ENCODE measurements at places on chromosomes 11 and 22.

- DNase-seq: no peak
These were observed 49.0 kb upstream of the CSNK2A3 start for GRCh38 chr11:11401960-11402535.

DNA sequence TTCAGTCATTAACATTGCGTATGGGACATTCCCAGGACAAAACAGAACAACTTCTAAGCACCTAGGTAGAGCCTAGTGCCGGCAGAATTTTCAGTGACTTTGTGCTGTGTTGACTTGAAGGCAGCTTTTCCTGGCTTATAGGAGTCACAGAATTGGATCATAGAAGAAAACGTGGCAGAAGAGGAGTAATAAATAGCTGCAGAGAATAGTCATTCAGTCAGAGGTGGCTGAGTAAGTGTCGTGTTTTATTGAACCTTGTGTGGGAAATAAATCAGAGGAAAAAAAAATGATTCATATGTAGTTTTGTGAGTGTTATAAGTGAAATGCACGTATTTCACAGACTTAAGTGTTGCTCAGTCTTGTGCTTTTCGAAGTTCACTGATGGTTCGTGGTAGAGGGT lies 2.1 kb downstream of the BARX2 start:
- DNase-seq: no peak

DNA sequence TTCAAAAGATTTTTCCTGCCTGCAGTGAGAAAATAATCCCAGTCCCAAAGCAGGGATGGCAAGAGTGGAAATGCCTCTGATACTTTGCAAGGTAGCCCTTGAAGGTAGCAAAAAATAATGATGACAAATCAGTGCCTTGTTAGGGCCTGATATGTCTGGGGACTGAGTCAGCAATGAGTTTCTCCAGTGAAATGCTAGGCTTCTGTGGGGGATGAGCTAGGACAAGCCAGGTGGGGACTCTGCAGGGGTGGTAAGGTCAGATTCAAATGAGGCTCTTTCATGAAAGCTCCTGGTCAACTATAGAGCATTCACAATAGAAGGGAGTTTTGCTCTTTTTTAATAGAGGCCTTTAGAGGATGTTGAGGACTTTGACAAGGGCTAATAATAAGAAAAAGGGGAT lies 77.7 kb downstream of the ME3 start:
- DNase-seq: no peak

- DNase-seq: no peak
These were observed 858.8 kb downstream of the TBC1D22A start for GRCh38 chr22:47621253-47621652.

DNA sequence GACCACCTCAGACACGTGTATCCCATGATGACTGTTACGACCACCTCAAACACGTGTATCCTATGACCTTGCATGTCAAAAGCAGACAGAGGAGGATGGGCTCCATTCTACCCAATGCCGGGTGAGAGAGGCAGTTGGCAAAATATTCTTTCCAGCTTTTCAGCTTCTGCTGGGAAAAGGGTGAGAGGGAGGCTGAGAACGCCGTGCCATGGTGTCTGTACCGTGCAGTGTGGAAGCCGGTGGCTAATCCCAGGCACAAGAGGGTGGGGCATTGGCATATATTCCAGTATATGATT lies 1478.4 kb downstream of the TBC1D22A start:
- no peak for DNase-seq

DNA sequence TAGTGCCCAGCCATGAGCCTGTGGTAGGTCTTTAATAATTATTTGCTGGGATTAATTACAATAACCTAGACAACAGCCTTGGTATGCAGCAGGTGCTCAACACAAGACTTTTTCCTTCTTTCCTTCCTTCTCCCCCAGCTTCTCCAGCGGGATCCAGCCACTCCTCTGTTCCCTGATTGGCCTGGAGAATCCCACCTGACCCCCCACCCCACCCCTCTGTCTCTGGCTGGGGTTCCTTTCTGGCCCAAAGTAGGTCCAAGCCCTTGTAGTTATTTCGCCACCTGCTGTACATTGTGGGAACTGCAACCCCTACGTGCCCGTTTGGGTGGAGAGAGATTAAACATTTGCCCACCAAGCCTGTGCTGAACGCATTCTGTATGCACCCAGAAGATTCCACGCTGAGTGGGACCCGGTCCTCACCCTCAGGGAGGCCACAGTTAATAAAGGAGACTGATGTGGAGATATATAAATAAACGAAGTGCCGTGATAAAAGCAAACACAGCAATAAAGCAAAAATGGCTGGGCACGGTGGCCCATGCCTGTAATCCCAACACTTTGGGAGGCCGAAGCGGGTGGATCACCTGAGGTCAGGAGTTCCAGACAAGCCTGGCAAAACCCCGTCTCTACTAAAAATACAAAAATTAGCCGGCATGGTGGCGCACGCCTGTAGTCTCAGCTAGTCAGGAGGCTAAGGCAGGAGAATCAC lies 32.1 kb upstream of the DGKZ start:
- DNase-seq: peak; percentile 70

GRCh38 chr11:13338019-13338426 lies 60.4 kb downstream of the BMAL1 start:
- DNase-seq: no peak

- DNase-seq: peak; percentile 7
These were observed 14.1 kb upstream of the KIAA0930 start for GRCh38 chr22:45254789-45255278.

- no peak for DNase-seq
These were observed 6.1 kb downstream of the CXCR5 start for GRCh38 chr11:118889797-118890196.

- no peak for DNase-seq
These were observed 32.7 kb downstream of the FAM83F start for GRCh38 chr22:40027191-40028097.

DNA sequence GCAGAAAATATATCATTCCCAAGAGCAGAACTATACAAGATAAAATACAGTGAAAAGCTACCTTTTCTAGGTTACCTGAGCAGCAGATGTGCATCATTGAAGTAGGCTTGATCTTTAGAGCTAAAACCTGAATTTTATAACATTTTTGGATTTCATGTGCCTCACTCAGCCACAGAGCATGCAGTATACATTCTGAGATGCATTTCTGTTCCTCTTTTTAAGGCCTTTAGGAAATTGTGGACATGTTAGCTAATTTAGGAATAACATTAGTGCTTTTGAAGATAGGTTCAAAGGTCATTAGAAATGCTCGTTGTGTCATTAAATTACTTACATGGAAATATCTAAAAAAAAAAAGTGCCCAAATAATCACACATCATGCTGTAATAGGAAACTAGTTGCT lies 230.6 kb upstream of the PDGFD start:
- DNase-seq: no peak

- no peak for DNase-seq
These were observed 10.1 kb downstream of the RAC2 start for GRCh38 chr22:37233751-37234631.

- peak; percentile 25 for DNase-seq
These were observed 201.2 kb upstream of the E2F8 start for GRCh38 chr11:19441752-19442553.

GRCh38 chr11:47051217-47051616 lies 114.7 kb downstream of the CSTPP1 start:
- no peak for DNase-seq

- no peak for DNase-seq
These were observed 4.0 kb downstream of the STIM1 start for GRCh38 chr11:3859373-3859881.

- DNase-seq: no peak
These were observed 3.7 kb upstream of the RANGAP1 start for GRCh38 chr22:41289671-41290070.

- DNase-seq: no peak
These were observed 14.5 kb upstream of the POGLUT3 start for GRCh38 chr11:108512708-108513107.

GRCh38 chr22:36931446-36931845 lies 18.0 kb downstream of the CSF2RB start:
- DNase-seq: no peak

DNA sequence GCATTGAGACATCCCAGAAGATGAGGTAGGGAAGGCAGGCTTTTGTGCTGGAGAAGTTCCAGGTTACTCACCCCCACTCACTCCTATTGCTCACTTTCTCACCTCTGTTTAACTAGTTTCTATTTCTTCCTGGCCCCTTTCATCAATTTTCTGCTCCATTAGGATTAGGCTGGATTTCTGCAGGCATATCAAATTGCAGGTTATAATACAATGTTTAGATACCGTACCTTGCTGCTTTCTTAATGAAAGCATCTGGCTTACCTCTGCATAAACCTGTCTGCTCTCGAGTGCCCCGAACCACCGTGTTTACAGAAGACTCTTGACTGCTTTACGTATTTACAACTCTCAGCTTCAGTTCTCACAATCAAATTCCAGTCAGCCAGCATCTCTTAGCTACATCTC lies 173.7 kb downstream of the ADAMTS15 start:
- DNase-seq: no peak

DNA sequence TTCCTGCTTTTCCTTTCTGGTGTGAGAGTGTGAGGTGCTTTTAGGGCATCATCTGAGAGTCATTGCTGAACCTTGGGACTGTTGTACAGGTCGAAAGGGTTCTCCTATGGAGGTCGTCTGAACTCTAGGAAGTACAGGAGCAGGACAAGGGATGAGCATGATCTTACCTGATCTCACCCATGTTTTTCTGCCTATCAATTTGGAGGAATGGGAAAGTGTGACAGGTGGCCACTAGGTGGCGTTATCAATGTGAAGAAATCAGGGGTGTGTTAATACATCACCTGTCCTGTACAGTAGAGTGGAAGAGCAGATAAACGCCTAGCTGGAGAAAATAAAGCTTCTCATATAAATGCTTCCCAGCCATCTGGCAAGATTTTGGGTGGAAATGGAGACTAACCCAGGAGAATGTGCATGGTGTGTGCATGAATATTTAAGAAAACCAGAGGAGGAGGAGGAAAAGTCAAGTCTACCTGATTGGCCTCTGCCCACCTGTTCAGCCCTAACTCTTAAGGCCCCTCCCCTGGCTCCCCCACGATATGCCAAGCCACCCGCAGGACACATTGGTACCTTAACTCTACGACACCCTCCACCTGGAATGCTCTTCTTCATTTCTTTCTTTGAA lies 72.0 kb upstream of the NARS2 start:
- peak; percentile 21 for DNase-seq

DNA sequence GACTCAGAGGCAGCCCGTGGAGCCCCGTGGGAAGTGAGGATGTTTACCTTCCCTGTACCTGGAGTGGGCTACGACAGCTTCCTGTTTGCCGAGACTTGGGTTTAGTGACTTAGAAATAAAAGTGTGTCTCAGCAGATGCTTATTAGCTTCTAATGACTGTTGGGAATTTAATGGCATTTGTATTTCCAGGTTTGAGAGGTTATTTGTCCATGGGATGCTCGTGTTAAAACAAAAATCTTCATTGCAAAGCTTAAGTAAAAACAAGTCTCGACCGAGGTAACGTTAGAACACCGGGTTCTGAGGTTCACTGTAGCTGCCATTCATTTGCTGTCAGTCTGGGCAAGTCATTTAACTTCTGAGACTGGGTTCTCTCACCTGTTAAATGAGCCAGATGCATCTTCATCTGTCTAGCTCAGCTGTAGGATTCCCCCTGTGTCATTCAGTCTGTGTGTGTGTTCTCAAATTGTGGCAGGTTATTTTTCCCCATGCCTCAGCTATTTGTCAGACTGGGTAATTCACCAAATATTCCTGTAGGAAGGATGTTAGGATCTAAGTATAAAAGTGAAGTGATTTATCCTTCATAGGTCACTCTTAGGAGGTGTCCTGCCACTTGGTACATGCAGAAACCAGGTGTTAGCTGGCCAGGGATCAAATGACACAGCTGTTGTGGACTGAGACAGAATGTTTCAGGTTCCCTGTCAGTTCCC lies 791 bp downstream of the EI24 start:
- no peak for DNase-seq

DNA sequence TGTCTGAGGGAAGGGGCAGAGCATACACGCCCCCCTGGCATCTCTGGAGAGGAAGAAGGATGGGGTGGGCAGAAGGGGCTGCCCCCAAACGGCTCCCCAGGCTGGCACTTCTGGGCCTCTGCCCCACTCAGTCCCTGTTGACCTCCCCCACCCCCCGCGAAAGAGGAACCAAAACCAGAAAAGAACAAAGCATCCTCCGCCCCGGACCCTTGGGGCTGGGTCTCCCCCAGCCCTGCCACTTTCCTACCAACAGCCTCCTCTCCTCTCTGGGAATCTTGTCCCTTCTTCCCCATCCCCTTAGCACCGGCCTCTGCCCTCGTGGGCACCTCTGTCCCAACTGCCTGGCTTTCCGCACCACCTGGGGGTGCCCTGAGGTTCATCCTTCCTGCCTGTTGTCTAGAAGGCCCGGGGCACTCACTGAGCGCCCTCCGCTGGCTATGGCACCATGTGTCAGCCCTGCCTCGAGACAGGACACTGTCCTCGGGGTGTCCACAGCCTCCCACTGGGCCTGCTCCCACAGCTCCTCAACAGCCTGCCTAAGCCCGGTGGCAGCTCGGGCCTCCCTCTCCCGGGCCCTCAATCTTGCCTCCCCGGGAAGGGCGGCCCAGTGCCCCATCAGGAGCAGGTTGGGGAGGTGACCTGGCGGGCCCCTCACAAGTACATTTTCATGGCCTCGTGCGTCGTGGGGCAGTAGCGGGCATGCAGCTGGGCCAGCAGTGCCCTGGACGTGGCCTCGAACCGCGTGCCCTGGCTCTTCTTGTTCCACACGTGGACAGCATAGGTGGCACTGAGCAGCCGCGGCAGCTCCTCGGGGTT lies 28.2 kb downstream of the A4GALT start:
- DNase-seq: no peak

DNA sequence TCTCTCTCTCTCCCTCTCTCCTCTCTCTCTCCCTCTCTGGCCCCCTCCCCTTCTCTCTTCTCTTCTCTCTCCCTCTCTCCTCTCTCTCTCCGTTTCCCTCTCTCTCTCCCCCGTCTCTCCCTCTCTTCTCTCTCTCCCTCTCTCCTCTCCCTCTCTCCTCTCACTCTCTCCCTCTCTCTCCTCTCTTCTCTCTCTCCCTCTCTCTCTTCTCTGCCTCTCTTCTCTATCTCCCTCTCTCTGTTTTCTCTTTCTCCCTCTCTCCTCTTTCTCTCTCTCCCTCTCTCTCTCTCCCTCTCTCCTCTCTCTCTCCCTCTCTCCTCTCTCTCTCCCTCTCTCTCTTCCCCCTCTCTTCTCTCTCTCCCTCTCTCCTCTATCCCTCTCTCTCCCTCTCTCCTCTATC lies 98.3 kb upstream of the FGF3 start:
- no peak for DNase-seq

DNA sequence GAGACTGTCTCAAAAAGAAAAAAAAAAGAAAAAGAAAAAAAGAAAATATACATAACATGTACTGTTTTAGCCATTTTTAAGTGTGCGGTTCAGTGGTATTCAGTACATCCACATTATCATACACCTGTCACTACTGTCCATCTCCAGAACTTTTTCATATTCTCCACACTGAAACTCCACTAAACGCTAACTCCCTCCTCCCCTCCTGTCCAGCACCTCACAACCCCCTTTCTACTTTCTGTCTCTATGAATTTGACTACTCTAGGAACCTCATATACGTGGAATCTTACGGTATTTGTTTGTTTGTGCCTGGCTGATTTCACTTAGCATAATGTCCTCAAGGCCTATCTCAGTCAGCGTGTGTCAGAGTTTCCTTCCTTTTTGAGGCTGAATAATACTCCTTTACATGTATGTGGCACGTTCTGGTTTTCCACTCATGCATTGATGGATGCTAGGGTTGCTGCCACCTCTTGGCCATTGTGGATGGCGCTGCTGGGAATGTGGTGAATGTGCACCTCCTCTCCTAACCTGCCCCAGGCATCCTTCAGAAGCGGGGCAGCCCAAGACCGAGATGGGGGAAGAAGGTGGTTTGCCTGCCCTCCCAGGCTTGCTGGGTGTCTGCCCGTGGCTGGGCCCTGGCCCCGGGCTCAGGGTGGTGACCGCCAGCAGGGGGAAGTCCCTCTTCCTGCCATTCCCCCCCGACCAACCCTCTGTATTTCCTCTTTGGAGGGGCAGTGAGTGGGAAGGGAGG lies 60.5 kb downstream of the BCR start:
- DNase-seq: peak; percentile 36

- no peak for DNase-seq
These were observed 35.3 kb downstream of the EXT2 start for GRCh38 chr11:44130751-44131150.

Measured in stimulated activated naive CD4-positive, alpha-beta T cell treated with Interleukin-2 at 50 U/mL for 16 hours (primary cell).